T-cell (primary cell): ENCODE measurements at places on chromosomes 3 and 15.

GRCh38 chr15:63339006-63339766, 42.5 kb downstream of the CA12 start:
- peaks cover 3% of the 10 kb centered on the region for H3K27me3 ChIP-seq
- H3K36me3 ChIP-seq, result no peaks in the 10 kb centered on the region
- H3K4me3 ChIP-seq, result no peak overlapping the region

- no peaks in the 10 kb centered on the region for H3K36me3 ChIP-seq
- no peak overlapping the region for H3K4me3 ChIP-seq
- H3K4me1 ChIP-seq, result no peaks in the 10 kb centered on the region
- no peak for DNase-seq
- H3K27me3 ChIP-seq, result no peaks in the 10 kb centered on the region
Measured at GRCh38 chr3:144586382-144586781, 614.8 kb downstream of the DIPK2A start.

DNA sequence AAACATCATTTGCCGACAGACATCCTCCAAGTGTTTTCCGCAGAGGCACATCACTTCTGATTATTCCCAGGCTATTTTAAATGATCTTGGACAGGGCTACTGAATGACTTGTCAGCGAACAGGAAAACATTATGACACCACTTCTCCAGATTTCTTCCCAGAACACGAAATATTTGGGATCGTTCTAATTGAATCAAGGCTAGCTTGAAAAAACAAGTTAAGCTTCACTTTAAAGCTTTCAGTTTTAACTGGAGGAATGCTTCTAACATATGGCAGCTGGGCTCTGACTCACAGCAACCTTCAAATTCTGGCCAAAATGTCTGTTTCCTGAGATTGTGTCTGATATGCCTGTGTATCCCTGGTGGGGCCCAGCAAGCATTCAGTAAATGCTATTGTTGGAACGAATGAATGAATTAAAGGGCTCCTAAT, 127.0 kb upstream of the ICE2 start:
- peaks cover 4% of the 10 kb centered on the region for H3K4me1 ChIP-seq
- H3K36me3 ChIP-seq, result no peaks in the 10 kb centered on the region
- no peak overlapping the region for H3K4me3 ChIP-seq

DNA sequence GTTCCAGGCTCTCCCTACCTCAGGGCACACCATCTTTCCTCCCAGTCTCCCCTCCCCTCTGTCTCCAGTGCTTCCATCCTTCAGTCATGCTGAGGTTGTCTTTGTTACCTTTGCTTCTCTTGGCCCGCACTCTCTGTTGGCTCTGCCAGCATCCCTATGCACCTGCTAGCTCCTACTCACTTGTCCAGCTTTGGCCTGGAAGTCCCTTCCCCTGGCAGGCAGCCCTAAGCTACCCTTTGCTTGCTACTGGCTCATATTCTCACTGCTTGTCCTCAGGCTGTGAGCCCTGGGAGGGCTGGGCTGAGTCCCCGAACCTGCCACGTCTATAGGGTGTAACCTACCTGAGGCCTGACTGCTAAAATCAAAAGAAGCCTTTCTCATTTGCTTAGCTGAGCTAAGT, 122.7 kb downstream of the PGPEP1L start:
- H3K27ac ChIP-seq, result no peak overlapping the region
- H3K36me3 ChIP-seq, result no peaks in the 10 kb centered on the region
- no peak overlapping the region for H3K4me3 ChIP-seq
- no peaks in the 10 kb centered on the region for H3K27me3 ChIP-seq

- H3K4me3 ChIP-seq, result no peak overlapping the region
- peaks cover 17% of the 10 kb centered on the region for H3K4me1 ChIP-seq
Measured at GRCh38 chr15:58690703-58691102, 58.8 kb downstream of the ADAM10 start.

DNA sequence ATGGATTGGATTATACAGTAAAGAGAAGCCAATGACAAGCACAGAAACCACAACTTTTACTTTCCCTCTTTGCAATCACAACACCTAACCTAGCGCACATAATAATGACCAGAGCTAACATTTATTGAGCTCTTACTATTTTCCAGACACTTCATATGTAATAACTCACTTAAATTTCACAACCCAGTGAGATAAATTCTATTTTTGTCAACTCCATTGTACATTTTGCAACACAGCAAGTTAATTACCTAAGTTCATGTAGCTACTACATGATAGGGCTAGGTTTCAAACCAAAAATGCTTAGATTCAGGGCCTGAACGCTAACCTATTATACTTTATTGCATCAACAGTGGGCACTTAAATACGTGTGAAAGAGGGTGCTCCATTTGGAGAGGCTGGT, 89.5 kb downstream of the GADL1 start:
- no peak overlapping the region for H3K4me3 ChIP-seq
- no peak for DNase-seq
- H3K27ac ChIP-seq, result no peak overlapping the region
- no peaks in the 10 kb centered on the region for H3K36me3 ChIP-seq
- peaks cover 2% of the 10 kb centered on the region for H3K4me1 ChIP-seq
- H3K27me3 ChIP-seq, result no peaks in the 10 kb centered on the region

DNA sequence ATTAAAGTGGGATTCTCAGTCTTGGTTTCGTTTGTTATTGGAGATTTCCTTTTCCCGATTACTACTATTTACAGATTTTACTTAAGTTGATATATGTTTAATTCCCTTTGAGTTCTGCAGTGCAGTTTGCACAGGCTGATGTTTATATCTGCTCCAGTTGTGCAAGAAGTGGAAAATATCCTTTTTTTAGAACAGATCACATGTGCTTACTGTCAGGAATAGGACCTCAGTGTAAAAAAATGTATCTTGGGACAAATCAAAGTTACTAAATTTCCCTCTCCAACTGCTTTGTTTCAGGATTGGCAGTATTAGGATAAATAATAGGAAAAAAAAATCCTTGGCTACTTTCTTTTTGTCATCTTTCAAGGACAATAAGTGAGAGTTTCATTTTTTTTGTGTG, 6.9 kb downstream of the MITF start:
- DNase-seq, result no peak
- H3K4me3 ChIP-seq, result no peak overlapping the region
- no peaks in the 10 kb centered on the region for H3K4me1 ChIP-seq
- no peak overlapping the region for H3K27ac ChIP-seq

GRCh38 chr15:80699981-80700380, 4.9 kb downstream of the ABHD17C start:
- H3K27me3 ChIP-seq, result peaks cover 2% of the 10 kb centered on the region
- no peak for DNase-seq
- no peaks in the 10 kb centered on the region for H3K36me3 ChIP-seq
- no peak overlapping the region for H3K4me3 ChIP-seq
- H3K27ac ChIP-seq, result no peak overlapping the region

- DNase-seq, result no peak
- H3K27ac ChIP-seq, result no peak overlapping the region
- no peaks in the 10 kb centered on the region for H3K36me3 ChIP-seq
- H3K27me3 ChIP-seq, result peaks cover 6% of the 10 kb centered on the region
Measured at GRCh38 chr15:70199540-70200410, 102.1 kb upstream of the TLE3 start.

- no peak for DNase-seq
- H3K4me3 ChIP-seq, result no peak overlapping the region
- H3K36me3 ChIP-seq, result no peaks in the 10 kb centered on the region
- H3K27ac ChIP-seq, result no peak overlapping the region
- H3K4me1 ChIP-seq, result no peaks in the 10 kb centered on the region
- H3K27me3 ChIP-seq, result no peaks in the 10 kb centered on the region
Measured at GRCh38 chr3:20511863-20512505, 326.0 kb upstream of the SGO1 start.

DNA sequence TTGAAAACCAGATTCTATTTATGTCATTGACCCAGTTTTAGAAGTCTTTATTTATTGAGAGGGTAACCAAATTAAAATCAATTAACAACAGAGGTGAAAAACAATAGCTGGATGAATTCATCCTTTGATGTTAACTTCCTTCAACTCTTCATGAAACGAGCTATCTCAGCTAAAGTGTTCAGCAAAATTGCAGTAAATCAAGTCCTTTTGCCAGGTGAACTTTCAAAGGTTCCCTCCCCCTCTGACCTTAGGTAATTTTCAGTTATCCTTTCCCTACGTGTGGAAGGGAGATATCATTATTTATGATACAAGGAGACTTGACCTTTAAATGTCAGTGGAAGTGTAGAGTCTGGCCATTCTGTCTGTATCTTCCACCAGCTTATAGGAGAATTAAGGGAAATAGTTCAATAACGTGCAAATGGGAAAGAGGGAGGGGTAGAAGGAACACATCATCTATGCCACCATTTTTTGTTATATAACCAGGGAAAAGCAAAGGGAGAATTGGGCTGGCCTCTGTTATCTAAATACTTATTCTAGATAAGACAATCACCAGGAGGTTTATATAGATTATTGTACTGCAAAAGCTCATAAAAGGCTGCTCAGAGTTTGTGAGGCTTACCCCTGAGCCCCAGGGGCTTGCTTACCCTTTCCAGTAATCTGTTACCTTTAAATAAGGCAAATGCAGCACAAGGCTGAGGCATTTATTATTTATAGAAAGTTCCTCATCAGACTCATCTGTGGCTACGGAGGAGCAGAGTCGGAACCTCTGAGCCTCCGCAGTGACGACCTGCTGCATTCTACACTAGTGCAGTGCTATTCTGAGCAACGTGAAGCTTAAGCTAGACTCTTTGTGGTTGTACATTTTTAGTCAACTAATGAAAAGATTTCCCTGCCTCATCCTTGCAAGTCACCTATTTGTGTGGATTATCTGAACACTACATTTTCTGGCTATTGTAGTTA, 97.7 kb upstream of the ZBED2 start:
- peaks cover 12% of the 10 kb centered on the region for H3K4me1 ChIP-seq
- no peaks in the 10 kb centered on the region for H3K27me3 ChIP-seq
- no peak overlapping the region for H3K27ac ChIP-seq
- no peak for DNase-seq

- H3K27ac ChIP-seq, result no peak overlapping the region
- no peaks in the 10 kb centered on the region for H3K27me3 ChIP-seq
- H3K4me3 ChIP-seq, result no peak overlapping the region
- no peak for DNase-seq
- H3K4me1 ChIP-seq, result no peaks in the 10 kb centered on the region
Measured at GRCh38 chr15:57873564-57874209, 167.2 kb downstream of the POLR2M start.

GRCh38 chr15:33405096-33405495, 94.3 kb downstream of the RYR3 start:
- no peak overlapping the region for H3K27ac ChIP-seq
- H3K36me3 ChIP-seq, result no peaks in the 10 kb centered on the region
- DNase-seq, result no peak
- H3K4me1 ChIP-seq, result no peaks in the 10 kb centered on the region
- H3K27me3 ChIP-seq, result no peaks in the 10 kb centered on the region

DNA sequence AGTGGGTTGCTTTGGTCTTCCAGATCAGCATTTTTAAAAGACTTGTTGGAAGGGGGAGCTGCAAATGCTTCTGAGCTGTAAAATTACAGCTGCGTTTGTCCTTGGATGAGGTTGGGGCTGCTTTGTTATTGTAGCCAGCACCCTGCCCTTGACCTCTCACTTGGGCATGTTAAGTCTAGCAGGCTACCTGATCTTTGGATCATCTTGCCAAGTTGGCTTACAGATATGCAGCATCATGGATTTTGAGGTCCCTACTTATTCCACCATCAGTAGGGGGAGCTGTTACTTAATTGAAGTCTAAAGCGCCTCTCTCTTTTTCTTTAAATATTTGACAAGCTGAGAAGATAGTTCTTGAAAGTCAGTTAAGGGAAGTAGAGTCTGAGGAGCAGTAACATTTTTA, 793.0 kb downstream of the MCTP2 start:
- no peak overlapping the region for H3K4me3 ChIP-seq
- H3K27ac ChIP-seq, result no peak overlapping the region
- H3K27me3 ChIP-seq, result no peaks in the 10 kb centered on the region
- H3K36me3 ChIP-seq, result no peaks in the 10 kb centered on the region
- DNase-seq, result no peak
- no peaks in the 10 kb centered on the region for H3K4me1 ChIP-seq

GRCh38 chr3:178072391-178073305, 463.6 kb upstream of the KCNMB2 start:
- no peak for DNase-seq
- H3K27me3 ChIP-seq, result no peaks in the 10 kb centered on the region
- H3K27ac ChIP-seq, result no peak overlapping the region
- no peaks in the 10 kb centered on the region for H3K36me3 ChIP-seq
- no peaks in the 10 kb centered on the region for H3K4me1 ChIP-seq

DNA sequence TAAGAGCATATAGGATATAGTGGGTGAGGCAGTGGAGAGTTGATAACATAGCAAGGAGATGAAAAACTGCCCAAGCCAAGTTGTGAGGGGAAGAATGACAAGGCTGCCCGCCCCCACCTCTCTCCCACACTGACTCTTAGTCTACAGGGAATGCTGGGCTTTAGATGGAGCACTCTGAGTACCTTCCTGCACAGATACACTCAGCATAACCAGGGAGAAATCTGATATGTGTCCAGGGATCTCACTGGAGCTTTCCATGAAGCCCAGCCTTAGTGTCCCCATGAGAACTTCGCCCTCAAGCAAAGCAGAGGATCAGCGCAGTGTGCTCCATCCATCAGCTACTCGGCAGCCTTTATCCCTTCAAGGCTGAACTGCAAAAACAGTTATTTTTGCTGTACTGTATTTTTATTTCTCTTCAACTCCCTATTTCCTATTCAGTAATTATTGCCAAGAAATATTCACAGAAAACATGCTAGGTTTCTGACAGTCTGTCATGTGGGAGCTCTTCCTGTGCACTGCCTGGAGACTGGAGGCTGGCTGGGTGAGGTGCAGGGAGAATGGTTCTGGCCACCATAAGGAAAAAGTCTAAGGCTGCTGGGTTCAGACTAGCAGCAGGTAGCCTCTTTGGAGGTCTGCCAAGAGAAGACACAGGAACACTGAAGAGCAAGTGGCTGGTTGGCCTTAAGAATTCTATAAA, 475.2 kb upstream of the PPP2R3A start:
- H3K4me1 ChIP-seq, result no peaks in the 10 kb centered on the region
- H3K27ac ChIP-seq, result no peak overlapping the region
- no peaks in the 10 kb centered on the region for H3K36me3 ChIP-seq
- no peaks in the 10 kb centered on the region for H3K27me3 ChIP-seq
- no peak for DNase-seq
- no peak overlapping the region for H3K4me3 ChIP-seq

DNA sequence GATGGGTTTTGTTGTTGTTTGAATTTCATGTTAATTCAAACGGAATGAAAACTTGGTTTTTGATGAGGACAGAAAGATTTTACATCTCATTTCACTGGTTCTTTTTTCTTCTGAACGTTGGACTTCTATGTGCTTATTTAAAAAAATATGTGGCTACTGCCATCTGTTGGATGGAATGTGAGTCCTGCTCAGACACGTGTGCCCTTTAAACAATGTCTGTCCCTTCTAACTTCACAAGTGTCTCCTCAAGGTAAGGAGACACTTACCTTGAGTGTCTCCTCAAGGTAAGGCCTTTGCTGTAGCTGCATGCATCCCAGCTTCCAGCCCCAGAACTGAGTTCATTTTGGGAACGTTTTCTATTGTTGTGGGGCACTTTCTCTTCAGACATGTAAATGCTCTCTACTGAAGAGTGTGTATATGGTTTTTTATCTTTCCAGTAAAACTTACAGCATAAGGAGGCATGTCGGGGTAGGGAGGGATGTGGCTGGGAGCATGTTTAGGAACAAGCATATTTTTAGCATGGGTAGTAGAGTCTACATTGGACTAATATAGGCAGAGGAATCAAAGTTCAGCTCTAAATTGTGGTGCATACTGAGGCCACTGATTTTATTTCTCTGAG, 63.1 kb upstream of the UBE3A start:
- no peaks in the 10 kb centered on the region for H3K4me1 ChIP-seq
- H3K27ac ChIP-seq, result no peak overlapping the region
- H3K36me3 ChIP-seq, result no peaks in the 10 kb centered on the region
- DNase-seq, result no peak
